Activated CD4-positive, alpha-beta T cell treated with anti-CD3 and anti-CD28 coated beads for 36 hours (primary cell): ENCODE measurements at places on chromosomes 5 and 9. TPM values are rescaled to one million over a fixed set of nuclear protein-coding genes. Genes with fewer than 3 reads are reported as not detected.

- DNase-seq, result no peak
Observed at GRCh38 chr5:132814503-132815294, 1.6 kb downstream of the SOWAHA start.

- DNase-seq, result peak; percentile 57
Observed at GRCh38 chr5:130871346-130872086, 293.5 kb downstream of the HINT1 start.

DNA sequence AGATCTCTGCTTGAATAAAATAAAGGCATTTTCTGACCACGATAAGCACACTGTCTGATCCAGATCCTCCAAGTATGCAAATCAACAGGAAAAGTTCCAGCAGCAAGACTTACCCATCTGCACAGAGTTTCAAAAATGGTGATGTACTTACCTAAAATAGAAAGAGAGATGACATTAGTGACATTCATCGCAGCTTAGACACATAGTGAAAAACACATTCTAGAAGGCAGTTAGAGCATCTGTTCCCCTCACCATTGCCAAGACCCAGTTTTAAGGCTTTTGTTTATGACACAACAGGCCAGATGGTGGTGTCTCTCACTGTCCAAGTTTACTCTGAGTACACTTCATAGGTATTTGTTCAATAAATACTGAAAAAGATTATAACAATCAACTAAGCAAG, 207.7 kb downstream of the PDE4D start:
- no peak for DNase-seq

- peak; percentile 39 for DNase-seq
Observed at GRCh38 chr9:32581512-32582143, 8.7 kb upstream of the NDUFB6 start.

GRCh38 chr5:73312872-73313510, 135.6 kb downstream of the FOXD1 start:
- DNase-seq, result no peak

GRCh38 chr9:68793605-68794343, 88.7 kb downstream of the PIP5K1B start:
- peak; percentile 14 for DNase-seq

- DNase-seq, result no peak
Observed at GRCh38 chr9:27520986-27521385, 3.1 kb upstream of the IFNK start.

DNA sequence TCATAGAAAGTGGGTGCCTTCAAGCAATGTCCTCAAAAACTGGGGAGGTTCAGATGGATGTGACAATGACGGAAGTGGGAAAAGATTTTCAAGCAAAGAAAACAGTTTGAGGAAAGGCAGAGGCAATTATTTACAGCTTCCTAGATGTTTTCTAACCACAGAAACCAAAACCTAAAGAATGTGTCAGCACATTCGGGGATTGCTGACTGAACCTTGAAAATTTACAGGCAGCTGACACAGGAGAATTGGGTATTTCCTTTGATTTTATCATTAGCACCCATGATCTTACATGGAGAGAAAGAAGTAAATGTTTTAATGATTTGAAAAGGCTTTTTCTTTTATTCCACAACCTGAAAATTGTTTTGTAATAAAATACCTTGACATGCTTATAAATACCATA, 369.0 kb downstream of the ACTL7B start:
- DNase-seq, result no peak

DNA sequence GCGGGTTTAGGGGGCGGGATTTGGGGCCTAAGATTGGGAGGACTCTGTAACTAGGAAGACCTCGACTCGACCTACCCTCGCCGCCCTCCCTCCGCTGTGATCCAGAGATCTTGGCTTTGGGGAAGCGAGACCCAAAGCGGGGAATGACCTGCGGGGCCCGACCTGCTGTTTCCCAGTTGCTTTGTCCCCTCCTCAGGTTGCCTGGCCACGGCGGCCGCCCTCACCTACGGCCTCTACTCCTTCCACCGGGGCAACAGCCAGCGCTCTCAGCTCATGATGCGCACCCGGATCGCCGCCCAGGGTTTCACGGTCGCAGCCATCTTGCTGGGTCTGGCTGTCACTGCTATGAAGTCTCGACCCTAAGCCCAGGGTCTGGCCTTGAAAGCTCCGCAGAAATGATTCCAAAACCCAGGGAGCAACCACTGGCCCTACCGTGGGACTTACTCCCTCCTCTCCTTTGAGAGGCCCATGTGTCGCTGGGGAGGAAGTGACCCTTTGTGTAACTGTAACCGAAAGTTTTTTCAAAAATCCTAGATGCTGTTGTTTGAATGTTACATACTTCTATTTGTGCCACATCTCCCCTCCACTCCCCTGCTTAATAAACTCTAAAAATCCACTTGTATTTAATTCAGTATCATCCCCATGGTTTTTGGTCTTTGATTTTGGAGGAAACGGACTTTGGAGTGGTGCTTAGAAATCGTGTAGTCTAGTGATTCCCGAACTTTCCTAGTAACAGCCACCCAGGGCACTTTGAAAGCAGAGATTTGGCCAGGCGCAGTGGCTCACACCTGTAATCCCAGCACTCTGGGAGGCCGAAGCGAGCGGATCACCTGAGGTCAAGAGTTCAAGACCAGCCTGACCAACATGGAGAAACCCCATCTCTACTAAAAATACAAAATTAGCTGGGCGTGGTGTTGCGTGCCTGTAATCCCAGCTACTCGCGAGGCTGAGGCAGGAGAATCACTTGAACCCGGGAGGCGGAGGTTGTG, 878 bp downstream of the HIGD2A start:
- DNase-seq, result no peak

DNA sequence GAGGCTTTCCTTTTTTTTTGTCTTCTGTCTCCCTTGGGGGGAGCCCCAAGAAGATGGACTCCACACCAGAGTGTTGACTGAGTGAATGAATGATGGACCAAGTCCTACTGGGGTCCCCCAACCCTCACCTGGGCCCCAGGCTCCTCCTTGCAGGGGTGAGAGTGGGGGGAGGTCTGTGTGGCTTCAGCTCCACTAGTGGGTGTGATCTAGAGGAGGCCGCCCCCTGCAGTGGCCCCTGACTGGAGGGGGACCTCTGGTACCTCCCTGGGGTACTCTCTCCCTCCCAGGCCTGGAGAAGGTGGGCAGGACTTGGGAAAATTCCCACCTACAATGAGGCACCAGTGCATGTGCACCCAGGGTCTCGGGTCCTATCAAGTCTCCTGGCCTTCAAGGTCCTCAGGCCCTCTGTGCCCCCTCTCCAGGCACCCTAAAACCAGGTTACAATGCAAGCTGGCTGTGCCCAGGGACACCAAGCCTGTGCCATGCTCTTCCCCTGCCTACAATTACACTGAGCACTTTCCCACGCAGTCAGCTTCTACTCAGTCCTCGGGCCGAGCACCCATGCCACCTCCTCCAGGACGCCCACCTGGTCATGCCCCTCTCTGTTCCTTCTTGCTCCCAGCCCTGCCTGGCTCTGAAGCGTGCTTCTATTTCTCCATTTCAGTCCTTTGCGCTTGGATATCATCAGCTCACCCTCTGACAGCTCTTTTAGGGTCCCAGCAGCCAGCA, 117.2 kb upstream of the PHYKPL start:
- no peak for DNase-seq

DNA sequence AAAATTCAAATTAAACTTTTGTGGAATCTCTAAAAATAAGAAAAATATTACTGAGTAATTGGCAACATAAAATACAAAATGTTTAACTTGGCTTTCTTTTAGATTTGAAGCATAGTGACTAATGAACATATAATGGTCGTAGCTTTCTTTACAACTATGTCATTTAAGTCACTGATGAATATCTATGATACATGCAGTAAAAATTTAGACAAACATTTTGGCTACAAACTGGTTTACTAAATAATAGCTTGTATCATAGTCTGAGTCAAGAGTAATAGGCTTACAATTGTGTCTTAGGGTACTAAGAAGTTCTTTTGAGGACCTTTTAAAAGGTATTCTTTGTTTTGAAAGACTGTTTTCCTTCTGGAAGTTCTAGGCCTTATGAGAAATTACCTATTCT, 2.0 kb upstream of the APC start:
- DNase-seq, result no peak

DNA sequence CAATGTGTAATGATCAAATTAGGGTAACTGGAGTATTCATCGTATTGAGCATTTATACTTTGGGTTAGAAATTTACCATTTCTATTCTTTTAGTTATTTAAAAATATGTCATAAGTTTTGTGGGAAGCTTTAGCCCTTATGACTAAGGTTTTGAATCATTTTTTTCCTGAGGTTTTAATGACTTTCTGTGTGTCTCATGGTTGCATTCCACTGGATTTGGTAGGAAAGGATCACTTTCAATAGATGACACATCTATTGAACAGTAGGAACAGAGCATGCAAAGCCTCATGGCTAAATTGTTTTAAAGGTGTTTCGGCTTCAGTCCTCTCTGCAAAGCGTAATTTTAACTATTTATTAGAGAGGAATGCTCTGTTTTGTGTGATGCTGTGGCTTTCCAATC, 512.4 kb upstream of the CHD1 start:
- no peak for DNase-seq

DNA sequence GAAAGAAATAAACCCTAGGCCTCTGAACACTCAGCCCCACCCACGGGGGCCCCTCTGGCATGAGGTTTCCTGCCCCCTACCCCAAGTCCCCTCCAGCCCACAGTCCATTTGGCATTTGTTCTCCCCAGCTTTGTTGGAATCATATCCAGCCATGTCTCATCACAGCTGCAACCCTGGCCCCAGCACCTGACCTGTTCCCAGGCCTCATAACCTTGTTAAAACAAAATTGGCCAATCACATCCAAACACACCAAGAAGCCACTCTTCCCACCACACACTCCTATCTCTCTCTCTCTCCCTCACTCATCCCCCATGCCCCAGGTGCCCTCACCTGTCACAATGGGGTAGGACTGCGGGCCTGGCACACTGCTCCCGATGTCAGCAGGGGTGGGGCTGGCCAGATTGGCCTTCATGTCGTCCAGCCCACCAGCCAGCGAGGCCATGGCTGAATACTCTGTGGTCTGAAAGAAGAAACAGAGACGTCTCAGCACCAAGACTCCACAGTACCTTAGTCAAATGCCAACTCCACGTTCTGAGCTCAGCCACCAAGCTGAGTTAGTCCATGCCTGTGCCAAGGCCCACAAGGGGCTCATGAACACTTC, 110.9 kb downstream of the PAX5 start:
- DNase-seq, result no peak

GRCh38 chr9:34675048-34675714, 12.7 kb upstream of the CCL27 start:
- peak; percentile 81 for DNase-seq

Gene DMRT3
- total RNA-seq, result not detected

Gene ST8SIA4
- total RNA-seq, result 32.0 TPM

Gene MAMDC4
- 16.6 TPM for total RNA-seq

Gene ISL1
- total RNA-seq, result not detected

Gene GADD45G
- total RNA-seq, result 1.6 TPM

Gene PCDHGC5
- total RNA-seq, result not detected

Gene CAMK4
- total RNA-seq, result 53.1 TPM

Gene NUDT12
- 6.1 TPM for total RNA-seq

Gene STKLD1
- total RNA-seq, result 0.82 TPM

Gene TLE4
- total RNA-seq, result 15.5 TPM

Gene SHISAL2B
- total RNA-seq, result not detected

Gene IRX1
- total RNA-seq, result not detected
